Activated CD8-positive, alpha-beta memory T cell treated with anti-CD3 and anti-CD28 coated beads for 48 hours (primary cell): ENCODE measurements at places on chromosomes 1 and 21.

- no peak for DNase-seq
These were observed 3.8 kb upstream of the SELENON start for GRCh38 chr1:25795946-25796810.

GRCh38 chr1:195574511-195574910, 1033.7 kb downstream of the KCNT2 start:
- DNase-seq = no peak

- no peak for DNase-seq
These were observed 27.7 kb upstream of the LY9 start for GRCh38 chr1:160768295-160768657.

GRCh38 chr1:182391362-182392049, at the start of gene GLUL:
GLUL (minus strand) TSS chr1:182391790; CDS start chr1:182388737, 3,053 bp downstream.
- peak; percentile 28 for DNase-seq
